Astrocyte (in vitro differentiated cells and primary cell): ENCODE measurements at places on chromosomes 16 and 17.

DNA sequence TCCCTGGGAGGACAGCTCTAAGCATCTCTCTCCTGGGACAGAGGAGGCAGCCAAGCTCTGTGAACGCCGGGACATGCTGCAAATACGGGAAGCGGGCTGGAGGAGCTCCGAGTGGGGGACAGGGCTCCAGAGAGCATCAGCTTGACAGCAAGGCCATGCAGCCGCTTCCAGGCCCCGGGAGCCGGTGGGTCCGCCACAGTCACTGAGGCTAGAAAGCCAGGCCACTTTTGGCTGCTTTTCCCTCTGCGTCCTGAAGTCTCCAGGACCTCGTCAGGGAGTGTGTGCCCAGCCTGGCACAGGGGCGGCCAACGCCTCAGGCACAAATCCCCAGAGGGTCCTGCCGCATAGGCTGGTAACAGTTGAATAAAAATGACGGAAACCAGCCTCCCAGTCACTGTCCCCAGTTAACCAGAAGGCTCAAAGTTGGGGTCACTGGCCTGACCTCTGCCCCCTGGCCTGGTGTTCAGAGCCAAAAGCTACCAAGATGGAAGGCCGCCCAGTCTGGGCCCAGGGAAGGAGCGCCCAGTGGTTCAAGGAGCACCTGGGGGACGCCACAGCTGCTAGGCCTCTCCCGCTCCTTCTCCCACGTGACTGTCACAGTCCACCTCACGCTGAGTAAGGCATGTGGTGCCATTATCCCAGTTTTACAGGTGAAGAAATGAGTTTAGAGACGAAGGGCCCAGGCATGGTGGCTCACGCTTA is 3.2 kb upstream of the TRIM65 start:
- H3K4me1 ChIP-seq = peaks cover 17% of the 10 kb centered on the region
- H3K4me3 ChIP-seq = no peak overlapping the region
- H3K27me3 ChIP-seq = no peaks in the 10 kb centered on the region
- H3K36me3 ChIP-seq = peaks cover 14% of the 10 kb centered on the region
- no peak overlapping the region for H3K27ac ChIP-seq

DNA sequence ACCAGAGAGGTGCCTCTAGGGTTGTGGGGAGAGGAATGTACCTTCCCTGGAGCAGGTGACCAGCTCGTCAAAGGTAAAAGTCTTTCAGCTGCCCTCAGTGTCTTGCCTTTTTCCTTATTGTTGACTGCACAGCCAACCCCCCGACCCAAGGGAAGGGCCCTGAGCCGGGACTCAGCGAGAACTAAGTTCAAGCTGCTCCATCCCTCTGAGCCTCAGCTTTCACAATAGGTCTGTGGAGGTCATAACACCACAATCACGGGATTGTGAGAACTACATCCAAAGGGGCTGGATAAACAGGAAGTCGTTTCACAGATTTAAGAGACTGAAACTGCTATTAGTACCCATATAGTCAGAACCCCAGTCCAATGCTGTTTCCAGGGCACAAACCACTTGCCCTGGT is 2.6 kb upstream of the KRT36 start:
- no peak overlapping the region for H3K4me3 ChIP-seq
- DNase-seq = no peak
- H3K27me3 ChIP-seq = no peaks in the 10 kb centered on the region
- H3K4me1 ChIP-seq = peaks cover 19% of the 10 kb centered on the region
- no peak overlapping the region for H3K27ac ChIP-seq

DNA sequence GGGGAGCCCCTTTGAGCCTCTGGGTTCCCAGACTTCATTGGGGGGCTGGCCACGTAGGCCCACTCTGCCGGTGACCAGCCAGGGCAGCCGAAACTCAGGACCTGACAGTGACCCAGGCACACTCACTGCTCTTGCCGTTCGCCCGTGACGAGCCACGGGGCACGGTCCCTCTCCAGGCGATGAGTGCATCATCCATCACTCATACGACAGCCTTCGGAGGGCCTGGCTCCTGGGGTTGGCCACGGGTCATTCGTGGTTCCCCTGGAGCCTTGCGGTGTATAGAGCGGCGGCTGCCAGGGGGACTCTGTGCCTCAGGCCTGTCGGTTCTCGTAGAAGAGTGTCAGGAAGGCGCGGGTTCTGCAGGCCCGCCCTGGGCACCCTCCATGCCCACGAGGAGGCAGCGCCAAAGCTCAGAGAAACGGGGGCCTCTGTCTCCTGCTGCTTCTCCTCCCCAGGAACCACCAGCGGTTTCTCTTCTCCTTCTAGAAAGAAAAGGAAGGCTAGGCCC is 11.2 kb upstream of the NUDT16L1 start:
- H3K27ac ChIP-seq = no peak overlapping the region
- peaks cover 3% of the 10 kb centered on the region for H3K4me1 ChIP-seq
- no peak overlapping the region for H3K4me3 ChIP-seq
- no peak for DNase-seq
- no peaks in the 10 kb centered on the region for H3K27me3 ChIP-seq

DNA sequence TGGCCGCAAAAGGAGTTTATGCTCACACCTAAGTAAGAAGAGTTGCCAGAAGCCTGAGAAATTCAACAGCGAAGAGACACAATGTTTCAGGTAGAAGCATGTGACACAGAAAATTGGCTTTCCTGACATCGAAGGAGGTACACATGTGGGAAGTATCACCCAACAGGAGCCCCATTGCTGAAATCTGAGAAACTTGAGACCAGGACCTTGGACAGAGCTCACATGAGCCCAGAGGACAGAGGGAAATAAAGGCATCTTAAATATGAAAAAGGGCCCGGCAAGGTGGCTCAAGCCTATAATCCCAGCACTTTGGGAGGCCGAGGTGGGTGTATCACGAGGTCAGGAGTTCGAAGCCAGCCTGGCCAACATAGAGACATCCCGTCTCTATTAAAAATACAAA is 304.1 kb upstream of the C16orf82 start:
- H3K36me3 ChIP-seq = no peaks in the 10 kb centered on the region
- DNase-seq = no peak
- no peaks in the 10 kb centered on the region for H3K27me3 ChIP-seq
- no peak overlapping the region for H3K27ac ChIP-seq
- no peaks in the 10 kb centered on the region for H3K4me1 ChIP-seq

DNA sequence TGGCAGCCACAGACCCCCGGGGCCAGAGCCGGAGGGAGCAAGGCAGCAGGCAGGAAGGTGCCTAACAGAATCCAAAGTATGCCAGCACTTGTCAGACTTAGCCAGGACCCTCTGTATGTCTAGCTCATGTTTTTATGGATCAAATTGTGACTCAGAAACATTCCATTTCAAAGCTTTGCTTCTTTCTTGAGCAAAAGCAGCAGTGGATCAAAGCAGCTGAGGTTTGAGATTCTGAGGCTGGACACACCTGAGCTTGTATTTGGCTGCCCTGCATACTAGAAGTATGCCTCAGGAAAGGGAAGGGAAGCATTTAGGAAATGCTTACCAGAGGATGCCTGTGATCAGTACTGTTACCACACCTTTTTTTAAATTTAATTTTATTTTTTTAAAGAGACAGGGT is 5.7 kb upstream of the MYO1C start:
- H3K4me1 ChIP-seq = no peaks in the 10 kb centered on the region
- H3K27me3 ChIP-seq = no peaks in the 10 kb centered on the region
- H3K36me3 ChIP-seq = no peaks in the 10 kb centered on the region
- no peak overlapping the region for H3K27ac ChIP-seq
- no peak overlapping the region for H3K4me3 ChIP-seq
